ENCODE measurements at places on chromosomes 16 and 17. TPM values are rescaled to one million over a fixed set of nuclear protein-coding genes. Genes with fewer than 3 reads are reported as not detected.

PLLP gene
- total RNA-seq, result 0.55 TPM

CES3 gene
- total RNA-seq, result 0.17 TPM

BCO1 gene
- total RNA-seq, result 0.19 TPM

DNA sequence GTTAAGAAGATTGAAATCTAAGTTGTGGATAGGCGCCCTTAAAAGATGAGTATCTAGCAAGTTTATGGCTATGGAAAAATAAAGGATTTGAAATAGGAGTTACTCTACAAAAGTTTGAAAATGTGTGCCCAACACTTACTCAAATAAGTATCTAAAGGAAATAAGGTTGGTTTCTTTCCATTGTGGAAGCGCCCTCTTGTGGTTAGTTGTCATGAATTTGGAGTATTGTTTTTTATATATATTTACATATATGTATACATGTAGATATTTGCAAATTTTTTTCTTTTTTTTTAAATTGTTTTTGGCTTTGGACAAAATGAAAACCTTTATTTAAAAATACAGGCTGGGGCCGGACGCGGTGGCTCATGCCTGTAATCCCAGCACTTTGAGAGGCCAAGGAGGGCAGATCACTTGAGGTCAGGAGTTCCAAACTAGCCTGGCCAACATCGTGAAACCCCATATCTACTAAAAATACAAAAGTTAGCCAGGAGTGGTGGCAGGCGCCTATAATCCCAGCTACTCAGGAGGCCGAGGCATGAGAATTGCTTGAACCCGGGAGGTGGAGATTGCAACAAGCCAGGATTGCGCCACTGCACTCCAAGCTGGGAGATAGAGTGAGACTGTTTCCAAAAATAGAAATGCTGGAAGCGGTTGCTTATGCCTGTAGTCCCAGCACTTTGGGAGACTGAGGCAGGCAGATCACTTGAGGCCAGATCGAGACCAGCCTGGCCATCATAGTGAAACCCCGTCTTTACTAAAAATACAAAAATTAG, 24.0 kb upstream of the VPS4A start:
- DNase-seq, result peak; percentile 35

DNA sequence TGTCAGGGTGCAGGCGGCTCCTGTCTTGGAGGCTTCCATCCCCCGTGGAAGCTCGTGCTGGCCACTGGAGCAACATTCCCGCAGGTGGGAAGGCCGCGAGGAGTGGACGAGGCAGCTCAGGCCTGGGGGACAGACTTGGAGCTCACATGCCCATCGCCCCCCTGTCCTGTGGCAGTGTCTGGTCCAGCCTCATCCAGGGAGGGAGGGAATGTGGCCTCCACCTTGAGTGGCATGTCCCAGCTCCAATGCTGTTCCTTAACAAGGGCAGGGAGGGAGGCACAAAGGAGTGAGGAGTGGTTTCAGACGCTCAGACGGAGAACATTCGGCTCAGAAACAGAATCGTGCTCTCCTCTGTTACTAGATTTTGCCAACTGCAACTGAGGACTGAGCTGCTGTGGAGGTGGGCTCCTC, 159.4 kb upstream of the CHMP6 start:
- DNase-seq, result peak; percentile 82
